Left lobe of liver (tissue), 2 donors: ENCODE measurements at places on chromosomes 3 and 15. TPM values are rescaled to one million over a fixed set of nuclear protein-coding genes. Genes with fewer than 3 reads are reported as not detected.

DNA sequence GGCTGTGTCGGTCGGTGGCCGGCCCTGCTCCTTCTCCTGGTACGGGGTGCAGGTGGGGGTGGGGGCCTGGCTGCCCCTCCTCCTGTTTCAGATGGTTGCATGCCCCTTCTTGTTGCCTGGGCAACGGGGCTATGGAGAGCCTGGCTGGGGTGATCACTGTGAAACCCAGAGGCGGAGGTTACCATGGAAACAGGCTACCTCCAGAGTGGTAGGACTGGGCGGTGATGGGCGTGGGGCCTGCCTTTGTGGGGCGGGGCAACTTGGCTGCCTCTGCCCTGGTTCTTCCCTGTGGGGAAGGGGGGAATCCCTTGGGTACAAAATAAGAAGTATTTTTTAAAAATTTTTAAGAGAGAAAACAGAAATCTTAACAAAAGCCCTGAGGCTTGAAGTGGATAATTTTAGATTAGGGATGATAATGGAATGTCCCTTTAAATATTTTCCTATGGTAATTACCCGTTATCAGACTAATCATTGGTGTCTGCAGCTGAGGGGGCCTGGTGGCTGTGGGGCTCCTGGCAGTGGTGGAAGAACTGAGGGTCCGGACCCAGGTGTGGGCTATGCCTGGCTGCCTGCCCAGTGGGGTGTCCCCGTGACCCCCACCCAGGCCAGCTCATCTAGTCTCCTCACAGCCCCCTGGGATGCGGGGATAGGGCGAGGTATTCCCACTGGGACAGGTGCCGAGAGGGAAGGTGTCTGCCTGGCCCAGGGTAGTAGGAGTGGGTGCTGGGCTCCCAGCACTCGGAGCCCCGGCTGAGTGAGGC lies 32.5 kb downstream of the PLXNA1 start:
- no peak for DNase-seq

GRCh38 chr15:100596792-100597191 lies 5.2 kb downstream of the LINS1 start:
- no peak for DNase-seq

DNA sequence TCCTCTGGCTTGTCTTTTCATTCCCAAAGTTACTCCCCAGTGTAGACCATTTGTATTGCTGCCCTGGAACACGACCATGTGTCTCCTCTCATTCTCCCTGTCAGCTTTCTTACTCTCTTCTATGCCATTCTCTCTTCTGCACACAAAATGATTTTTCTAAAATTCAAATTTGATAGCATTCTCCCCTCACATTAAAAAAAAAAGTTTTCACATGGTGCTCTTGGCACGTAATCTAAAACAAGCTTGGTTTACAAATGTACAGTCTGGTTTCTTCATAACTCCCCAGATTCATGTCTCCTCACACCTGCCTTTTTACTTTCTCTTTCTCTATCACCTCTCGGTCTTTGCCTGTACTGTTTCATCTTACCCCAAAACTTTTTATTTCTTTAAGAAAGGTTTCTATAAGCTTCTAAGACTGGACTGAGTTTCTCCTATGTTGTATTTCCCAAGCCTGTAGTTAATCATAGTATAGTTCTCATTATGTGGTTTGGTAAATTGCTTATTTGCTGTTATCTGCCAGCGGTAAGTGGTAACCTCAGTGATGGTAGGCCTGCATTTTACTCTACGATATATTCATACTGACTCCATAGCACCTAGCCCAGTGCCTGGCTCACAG lies 31.2 kb downstream of the BCHE start:
- no peak for DNase-seq

DNA sequence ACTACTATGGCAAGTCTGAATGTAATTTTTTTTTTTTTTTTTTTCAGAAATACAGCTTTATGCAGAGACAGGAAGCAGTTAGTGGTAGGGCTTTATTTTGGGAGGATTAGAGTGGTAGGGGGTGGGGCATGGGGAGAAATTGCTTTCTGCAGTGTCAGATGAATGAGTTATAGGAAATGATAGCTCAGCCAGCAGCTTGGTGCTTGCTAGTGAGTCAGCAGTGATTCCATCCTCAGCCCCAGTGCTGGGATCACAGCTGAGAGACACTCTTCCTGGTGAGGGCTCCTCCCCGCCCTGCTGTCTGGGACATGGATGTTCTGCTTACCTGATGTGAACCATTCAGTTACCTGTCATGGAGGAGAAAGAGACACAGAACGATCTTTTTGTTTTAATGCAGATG lies 39.6 kb downstream of the SEMA6D start:
- DNase-seq: no peak

- peak; percentile 57 for DNase-seq
Observed at GRCh38 chr3:149936812-149937230, 33.9 kb downstream of the PFN2 start.

The GABRR3 gene
- not detected for total RNA-seq

The CYP1A2 gene
- 120 TPM for total RNA-seq

GRCh38 chr3:171776411-171776810 lies 33.9 kb downstream of the PLD1 start:
- no peak for DNase-seq

DNA sequence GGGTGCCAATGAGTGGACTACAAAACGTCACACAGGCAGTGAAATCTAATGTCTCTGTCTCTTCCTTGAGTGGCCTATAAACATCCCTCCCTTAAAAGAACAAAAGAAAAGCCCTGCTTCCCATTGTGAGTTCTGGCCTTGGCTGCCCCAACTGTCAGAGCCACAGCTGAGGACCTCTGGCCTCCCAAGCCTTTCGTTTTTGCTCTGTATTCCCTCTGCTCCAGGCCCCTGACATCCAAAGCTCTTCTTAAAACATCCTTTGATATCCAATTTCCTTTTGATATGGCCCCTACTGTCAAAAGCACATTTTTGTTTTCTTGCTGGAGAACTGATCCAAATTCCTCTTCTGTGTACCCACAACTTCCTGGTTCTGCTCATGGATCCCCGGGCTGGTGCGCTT lies 126.8 kb downstream of the RORA start:
- DNase-seq: no peak

GRCh38 chr3:152375546-152375945 lies 106.8 kb downstream of the MBNL1 start:
- no peak for DNase-seq

DNA sequence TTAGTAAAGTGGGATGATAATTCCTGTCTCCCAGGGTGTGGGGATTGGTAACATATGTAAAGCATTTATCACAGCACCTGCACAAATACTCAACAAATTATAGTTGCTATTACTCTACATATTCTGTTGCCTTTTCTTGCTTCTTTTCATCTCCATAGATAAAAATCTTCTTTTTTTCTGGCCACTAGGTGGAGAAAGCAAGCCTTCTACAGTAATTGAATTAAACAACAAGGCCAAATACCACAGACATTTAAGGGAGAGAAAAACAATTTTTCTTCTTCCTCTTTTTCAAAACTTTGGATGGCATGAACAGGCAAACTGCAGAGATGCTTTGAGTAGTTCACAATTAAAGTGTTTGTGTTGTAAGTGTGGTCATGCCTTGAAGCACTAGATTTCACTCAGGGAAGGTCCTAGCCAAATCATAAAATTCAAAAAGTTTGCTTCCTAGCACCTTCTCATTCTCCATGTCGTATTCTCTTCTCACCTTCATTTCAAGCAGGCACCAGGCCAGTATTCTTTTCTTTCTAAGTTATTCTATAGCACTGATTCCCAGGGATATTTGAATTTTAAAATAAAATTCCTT lies 493.4 kb upstream of the TGFBR2 start:
- no peak for DNase-seq

The HIGD2B gene
- not detected for total RNA-seq

- DNase-seq: no peak
Observed at GRCh38 chr3:480070-480469, 283.5 kb downstream of the CHL1 start.

GRCh38 chr3:94303897-94304296 lies 241.0 kb downstream of the NSUN3 start:
- no peak for DNase-seq

DNA sequence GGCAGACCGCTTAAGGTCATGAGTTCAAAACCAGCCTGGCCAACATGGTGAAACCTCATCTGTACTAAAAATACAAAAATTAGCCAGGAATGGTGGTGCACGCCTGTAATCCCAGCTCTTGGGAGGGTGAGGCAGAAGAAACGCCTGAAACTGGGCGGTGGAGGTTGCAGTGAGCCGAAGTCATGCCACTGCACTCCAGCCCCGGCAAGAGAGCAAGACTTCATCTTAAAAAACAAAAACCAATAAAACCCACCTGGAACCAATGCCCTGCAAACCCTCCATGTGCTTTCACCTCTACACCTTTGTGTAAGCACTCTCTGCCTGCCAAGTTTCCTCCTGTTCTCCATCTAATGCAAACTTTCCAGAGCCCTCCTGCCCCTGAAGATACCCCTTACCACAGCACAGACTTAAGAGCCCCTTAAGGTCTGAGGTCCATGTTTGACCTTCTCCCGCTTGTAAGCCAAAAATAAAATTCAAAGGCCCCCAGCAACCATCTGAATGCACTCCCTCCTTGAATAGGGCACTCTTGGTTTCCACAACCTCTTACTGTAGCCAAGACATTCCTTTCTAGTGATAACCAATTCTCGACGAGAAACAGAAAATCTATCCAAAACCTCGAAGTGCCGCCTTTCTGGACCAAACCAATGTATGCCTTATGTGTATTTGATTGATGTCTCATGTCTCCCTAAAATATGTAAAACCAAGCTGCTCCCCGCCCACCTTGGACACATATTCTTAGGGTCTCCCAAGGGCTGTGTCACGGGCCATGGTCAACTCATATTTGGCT lies 3.0 kb downstream of the RPL32 start:
- DNase-seq: no peak

GRCh38 chr3:119352034-119352609 lies 57.9 kb downstream of the ARHGAP31 start:
- no peak for DNase-seq

DNA sequence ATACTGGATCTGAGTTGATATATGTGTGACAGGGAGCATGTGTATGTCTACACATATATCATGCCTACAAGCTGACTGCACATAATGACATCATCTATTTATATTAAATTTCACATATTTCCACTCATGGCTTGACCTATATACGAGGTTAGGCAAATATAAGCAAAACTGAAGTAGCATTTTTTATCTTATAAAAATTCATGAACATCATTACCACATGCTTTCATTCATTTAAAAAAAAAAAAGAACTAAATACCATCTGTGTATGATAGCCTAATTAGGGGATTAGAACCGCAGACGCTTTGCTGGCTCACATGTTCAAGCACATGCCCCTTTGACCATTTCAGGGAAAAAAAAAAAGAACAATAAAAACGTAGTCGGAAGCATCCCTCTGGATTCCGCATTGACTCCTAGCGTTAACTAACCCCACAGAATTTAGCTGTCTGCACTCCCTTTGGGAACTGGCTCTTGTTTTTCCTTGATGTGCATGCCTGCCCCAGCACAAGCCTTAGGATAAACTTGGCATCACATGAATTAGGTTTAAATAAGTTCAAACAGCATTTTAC lies 888.4 kb downstream of the ROBO1 start:
- DNase-seq: no peak

The GPR149 gene
- total RNA-seq: not detected

The PLXNA1 gene
- 3.4 TPM for total RNA-seq

GRCh38 chr3:58568572-58569286 lies 8.5 kb downstream of the FAM107A start:
- peak; percentile 78 for DNase-seq

DNA sequence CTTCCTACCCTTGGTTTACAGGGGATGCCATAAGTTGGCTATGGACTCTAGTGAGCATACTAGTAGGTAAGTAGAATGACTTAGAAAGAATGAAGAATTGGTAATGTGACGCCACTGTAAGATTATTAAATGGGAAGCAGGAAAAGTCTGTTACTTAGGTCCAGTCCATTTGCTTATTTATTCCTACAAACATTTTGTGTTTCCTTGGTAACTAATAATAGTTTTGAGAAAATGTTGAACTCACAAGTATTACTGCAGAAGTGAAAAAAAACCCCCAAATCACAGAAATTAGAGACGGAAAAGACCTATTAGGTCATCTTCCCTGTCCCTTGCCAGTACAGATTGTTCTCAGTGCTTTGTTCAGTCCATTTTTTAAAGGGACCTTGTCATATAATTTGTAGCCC lies 63.5 kb downstream of the CMSS1 start:
- DNase-seq: no peak

The GP9 gene
- total RNA-seq: 0.20 TPM

DNA sequence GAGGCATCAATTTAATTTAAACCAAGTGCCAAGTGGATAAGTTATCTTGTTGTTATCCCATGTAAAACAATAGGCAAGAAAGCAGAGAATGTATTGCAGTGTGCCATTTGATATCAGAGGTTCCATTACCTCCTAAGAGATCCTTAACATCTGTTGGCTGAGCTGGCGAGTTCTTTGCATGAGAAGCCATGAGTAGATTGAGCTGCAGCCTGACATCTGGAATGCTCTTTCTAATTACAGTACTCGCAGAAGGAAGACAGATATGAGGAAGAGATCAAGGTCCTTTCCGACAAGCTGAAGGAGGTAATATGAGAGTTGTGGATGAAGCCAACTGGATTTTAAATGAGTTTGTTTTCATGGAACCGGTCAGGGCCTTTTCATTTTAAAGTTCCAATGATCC lies 19.4 kb downstream of the TPM1 start:
- DNase-seq: no peak

GRCh38 chr3:46512191-46512749 lies 14.5 kb downstream of the RTP3 start:
- no peak for DNase-seq

The ADGRG7 gene
- 17.0 TPM for total RNA-seq

The AP3B2 gene
- total RNA-seq: not detected

DNA sequence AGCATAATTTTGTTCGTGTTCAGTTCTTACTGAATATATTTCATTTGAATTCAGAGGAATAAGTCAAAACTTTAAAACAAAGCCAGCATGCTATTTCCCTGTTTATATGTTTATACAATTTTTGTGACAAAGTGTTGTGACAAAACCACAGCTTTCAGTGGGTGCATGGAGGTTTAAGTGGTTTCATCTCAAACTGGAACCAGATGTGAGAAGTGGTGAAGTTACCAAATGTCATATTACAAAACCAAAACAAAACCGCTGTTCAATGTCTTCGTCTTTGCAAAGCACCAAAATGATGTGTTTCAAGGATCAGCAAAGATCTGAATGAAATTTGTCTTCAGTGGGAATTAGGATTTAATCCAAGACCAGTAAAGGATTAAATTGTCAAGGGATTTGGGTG lies 59.3 kb upstream of the OSTN start:
- DNase-seq: no peak

GRCh38 chr3:193788189-193788991 lies 195.4 kb downstream of the OPA1 start:
- peak; percentile 65 for DNase-seq

- no peak for DNase-seq
Observed at GRCh38 chr3:150528354-150528797, 17.9 kb downstream of the SERP1 start.

- no peak for DNase-seq
Observed at GRCh38 chr15:75551091-75551490, 28.0 kb downstream of the PTPN9 start.

The SNTN gene
- not detected for total RNA-seq

The SRGAP3 gene
- total RNA-seq: 2.8 TPM

The IQCF5 gene
- total RNA-seq: not detected

The ZDHHC19 gene
- total RNA-seq: 1.3 TPM

- no peak for DNase-seq
Observed at GRCh38 chr3:38960953-38961622, 90.7 kb downstream of the SCN11A start.

- no peak for DNase-seq
Observed at GRCh38 chr15:85625856-85626255, 168.9 kb downstream of the KLHL25 start.

- DNase-seq: peak; percentile 18
Observed at GRCh38 chr3:46484388-46484787, 13.4 kb upstream of the RTP3 start.

- DNase-seq: no peak
Observed at GRCh38 chr15:45133561-45133920, 3.7 kb downstream of the DUOX1 start.
